ENCODE measurements at places on chromosomes 4 and X. TPM values are rescaled to one million over a fixed set of nuclear protein-coding genes. Genes with fewer than 3 reads are reported as not detected.

Gene LRAT
- not detected for total RNA-seq

Gene UCHL1
- total RNA-seq = 7.9 TPM

Gene KLHL13
- 6.0 TPM for total RNA-seq

Gene MAGEB4
- total RNA-seq = not detected

Gene GPRIN3
- 5.9 TPM for total RNA-seq

Gene SORCS2
- 1.1 TPM for total RNA-seq
